Activated T-helper 1 cell treated with anti-CD3 and anti-CD28 coated beads, Interleukin-2, amount 50 U/mL, for 16 hours (primary cell): ENCODE measurements at places on chromosomes 5 and 9.

- DNase-seq = no peak
These were observed 628.2 kb upstream of the KLF4 start for GRCh38 chr9:108117795-108118194.

DNA sequence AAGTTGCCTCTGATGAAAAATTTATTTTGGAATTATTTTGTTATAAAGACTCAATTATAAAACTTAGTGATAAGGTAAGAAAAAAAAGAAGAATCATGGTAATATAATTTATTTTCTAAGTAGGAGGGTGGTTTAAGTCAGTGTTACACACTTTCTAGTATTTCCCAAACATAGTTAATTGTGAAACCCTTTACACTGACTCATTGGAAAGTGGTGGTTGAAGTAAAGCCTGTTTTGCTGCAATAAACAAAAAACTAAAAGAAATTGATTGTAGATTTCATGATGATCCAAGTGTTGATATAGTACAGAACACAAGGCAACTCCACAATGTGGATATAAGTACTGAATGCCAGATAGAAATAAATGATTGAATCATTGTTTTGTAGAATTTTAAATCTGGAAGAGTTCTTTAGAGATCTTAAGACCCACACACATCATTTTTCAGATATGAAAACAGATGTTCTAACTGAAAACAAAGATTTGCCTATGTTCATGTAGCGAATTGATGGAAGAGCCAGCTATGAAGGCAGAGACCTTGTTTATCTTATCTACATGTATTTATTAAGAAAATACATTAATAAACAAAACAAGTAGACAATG lies 539.8 kb downstream of the PRELID2 start:
- DNase-seq = no peak

- no peak for DNase-seq
These were observed 49.6 kb downstream of the KCNN2 start for GRCh38 chr5:114411380-114411931.

GRCh38 chr9:105233873-105234272 lies 10.6 kb upstream of the SLC44A1 start:
- DNase-seq = no peak

DNA sequence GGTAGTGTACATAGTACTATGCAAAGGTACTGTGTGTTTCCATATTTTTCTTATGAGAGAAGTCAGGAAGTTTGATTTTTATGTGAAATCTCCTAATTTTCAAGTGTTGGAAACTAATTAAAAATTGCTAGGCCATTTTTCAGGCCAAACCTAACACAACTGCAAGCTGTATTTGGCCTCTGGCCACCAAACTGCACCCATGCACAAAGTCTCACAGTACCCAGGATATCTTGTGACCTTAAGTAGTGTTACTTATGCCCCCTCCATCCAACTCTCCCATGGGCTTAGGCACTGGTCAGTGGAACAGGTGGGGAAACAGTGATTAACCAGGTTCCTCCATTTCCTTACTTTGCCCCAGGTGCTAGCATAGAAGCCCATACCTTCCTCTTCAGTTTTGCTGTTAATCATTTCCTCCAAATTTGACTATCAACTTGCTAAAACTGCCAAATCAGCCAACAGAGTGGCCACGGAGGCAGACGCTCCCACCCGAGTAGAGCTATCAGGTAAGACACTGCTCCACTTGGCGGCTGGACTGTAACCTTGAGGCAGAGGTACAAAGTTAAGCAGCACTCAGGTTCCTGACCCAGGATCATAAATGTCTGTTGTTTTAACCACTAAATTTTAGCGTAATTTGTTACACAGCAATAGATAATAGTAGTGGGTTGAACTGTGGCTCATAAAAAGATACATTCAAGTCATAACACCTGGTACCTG lies 19.5 kb upstream of the KIF27 start:
- no peak for DNase-seq
